ENCODE measurements at places on chromosomes 5 and 9.

- no peak for DNase-seq
Measured at GRCh38 chr5:92527311-92528078, 1053.5 kb downstream of the NR2F1-AS1 start.

- DNase-seq = no peak
Measured at GRCh38 chr9:111131211-111131610, 92.9 kb upstream of the LPAR1 start.

DNA sequence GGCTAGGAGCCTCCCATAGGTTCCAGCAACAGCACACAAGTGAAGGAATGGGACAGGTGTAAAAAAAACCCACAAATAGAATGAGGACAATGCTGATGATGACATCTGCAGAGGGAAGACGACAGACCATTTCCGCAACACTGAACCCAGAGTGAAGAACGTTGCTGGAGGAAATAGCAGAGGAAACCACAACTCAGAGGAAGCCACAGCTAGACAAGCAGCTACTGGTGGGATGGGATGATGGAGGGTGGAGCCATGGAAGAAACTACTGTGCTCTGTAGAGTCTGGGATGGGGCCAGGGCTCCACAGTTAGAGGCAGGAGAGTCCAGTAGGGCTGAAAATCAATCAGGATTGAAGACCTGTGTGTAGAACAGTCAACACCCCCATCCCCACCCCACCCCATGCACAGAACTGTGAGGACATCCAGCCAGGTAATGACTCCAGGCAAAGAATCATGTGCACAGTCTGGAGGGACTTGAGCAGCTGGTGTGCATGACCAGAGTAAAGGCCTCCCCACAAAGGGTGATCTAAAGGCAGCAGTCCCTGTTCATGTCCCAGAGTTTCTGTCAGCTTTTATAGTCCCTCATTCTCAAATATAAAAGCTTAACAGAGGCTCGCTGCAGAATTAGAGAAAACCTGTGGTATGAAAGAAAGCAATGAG lies 65.2 kb upstream of the SPIN1 start:
- DNase-seq = no peak

DNA sequence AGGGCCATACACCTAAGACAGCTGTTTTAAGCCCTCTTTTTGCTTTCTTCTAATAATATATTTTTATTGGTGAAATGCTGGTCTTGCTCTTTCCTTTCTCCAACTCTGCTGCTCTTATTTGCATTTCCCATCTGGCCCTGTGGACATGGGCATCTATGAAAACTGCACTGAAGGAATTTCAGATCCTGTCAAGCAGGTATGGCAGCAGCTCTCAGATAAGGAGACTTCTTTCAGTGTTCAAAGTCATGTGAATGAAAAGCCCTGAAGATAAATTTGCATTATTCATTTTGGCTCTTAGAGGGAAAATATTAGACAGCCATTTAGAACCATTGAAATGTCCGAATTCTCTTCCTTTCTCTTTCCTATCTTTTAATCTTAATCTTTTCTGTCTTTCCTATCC lies 668.0 kb upstream of the RIOK2 start:
- DNase-seq = no peak

GRCh38 chr5:68688547-68688946 lies 405.3 kb upstream of the SLC30A5 start:
- no peak for DNase-seq
